ENCODE measurements at places on chromosomes 6 and 20. TPM values are rescaled to one million over a fixed set of nuclear protein-coding genes. Genes with fewer than 3 reads are reported as not detected.
A peak's percentile ranks its signal among the peaks of the same experiment; 100 is the strongest.

The FHL5 gene
- total RNA-seq, result not detected

The NKAIN4 gene
- total RNA-seq, result not detected

GRCh38 chr6:54598787-54599313 lies 247.7 kb upstream of the FAM83B start:
- no peak for DNase-seq

- no peak for DNase-seq
Observed at GRCh38 chr20:64261138-64261537, 5.6 kb downstream of the PCMTD2 start.

- DNase-seq, result no peak
Observed at GRCh38 chr6:134324141-134324540, 6.2 kb upstream of the SGK1 start.

GRCh38 chr6:82980086-82980485 lies 85.6 kb downstream of the UBE3D start:
- DNase-seq, result peak; percentile 62

- no peak for DNase-seq
Observed at GRCh38 chr20:32558526-32558925, 26.6 kb downstream of the NOL4L start.

DNA sequence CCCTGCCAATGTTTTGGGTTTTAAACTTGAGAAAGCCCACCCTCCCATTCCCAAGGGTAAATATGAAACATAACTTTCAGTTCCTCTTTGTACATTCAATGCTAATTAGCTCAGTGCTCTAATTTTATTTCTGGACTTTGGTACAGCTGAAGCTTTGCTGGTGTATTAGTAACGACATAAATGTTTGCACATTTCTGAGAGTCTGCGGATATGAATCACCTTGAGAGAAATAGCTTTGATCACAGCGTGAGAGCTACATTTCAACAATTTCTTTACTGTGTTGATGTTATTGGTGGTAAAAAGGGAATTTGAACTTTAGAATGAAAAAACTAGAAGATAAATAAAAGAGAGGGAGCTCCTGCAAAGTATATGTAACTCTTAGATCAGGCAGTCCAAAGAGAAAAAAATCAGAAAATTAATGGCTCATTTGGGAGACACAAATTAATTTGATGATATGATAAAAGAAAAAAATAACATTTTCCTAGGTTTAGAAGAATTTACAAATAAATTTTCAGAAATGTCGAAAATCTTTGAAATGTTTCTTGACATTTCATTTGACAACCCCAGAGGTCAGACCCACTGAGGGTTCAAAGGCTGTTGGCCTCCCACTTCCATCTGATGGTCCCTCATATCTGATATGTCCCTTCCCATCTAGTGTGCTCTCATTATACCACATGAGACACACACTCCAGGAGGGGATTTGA lies 38.5 kb upstream of the CAP2 start:
- DNase-seq, result peak; percentile 81

The C6orf15 gene
- total RNA-seq, result not detected

DNA sequence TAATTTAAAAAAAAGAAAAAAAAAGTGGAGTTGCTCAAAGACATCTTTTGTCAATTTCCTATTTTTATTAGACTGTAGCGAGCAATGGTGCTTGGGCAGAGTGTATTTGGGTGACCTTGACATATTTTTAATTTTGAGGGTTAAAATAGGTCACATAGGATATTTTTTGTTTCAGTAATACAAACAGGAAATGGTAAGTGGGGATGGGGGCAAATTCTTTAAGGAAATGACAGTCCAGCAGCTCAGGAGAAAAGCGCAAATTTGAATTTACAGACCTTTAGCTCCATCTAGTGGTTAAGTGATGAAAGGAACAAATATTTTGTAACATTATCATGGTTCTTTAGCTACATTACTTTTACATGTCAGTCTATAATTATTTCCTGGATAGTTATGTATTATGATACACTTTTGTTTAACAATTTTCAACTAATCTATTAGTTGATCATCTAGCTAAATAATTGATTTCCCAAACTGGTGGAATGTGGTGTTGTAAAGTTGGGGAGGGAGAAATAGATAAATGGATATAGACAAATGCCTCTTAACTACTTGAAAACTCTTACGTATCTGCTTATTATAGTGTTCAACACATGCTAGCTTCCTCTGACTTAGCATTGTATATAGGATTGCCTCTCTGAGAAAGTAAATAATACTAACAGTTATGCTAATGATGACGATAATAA lies 10.0 kb downstream of the CITED2 start:
- peak; percentile 58 for DNase-seq

- no peak for DNase-seq
Observed at GRCh38 chr20:53354314-53354713, 239.3 kb downstream of the ZNF217 start.

Measured in HT1080 (cell line).